PC-3 (cell line): ENCODE measurements at places on chromosomes 12 and 14.
A peak's percentile ranks its signal among the peaks of the same experiment; 100 is the strongest.

- DNase-seq: peak; percentile 79
- H3K4me3 ChIP-seq: no peak overlapping the region
- H3K27ac ChIP-seq: 0 out of 2 replicates have a peak overlapping the region, but pooled peaks have one; percentile 6
- no peaks in the 10 kb centered on the region for H3K27me3 ChIP-seq
Measured at GRCh38 chr12:93982771-93983315, 165.5 kb upstream of the PLXNC1 start.

GRCh38 chr12:132477703-132478432, 12.1 kb upstream of the FBRSL1 start:
- 0 out of 2 replicates have a peak, but pooled peaks cover 3% of the 10 kb centered on the region for H3K27me3 ChIP-seq
- H3K36me3 ChIP-seq: no peaks in the 10 kb centered on the region
- H3K4me1 ChIP-seq: no peaks in the 10 kb centered on the region
- no peak for DNase-seq

DNA sequence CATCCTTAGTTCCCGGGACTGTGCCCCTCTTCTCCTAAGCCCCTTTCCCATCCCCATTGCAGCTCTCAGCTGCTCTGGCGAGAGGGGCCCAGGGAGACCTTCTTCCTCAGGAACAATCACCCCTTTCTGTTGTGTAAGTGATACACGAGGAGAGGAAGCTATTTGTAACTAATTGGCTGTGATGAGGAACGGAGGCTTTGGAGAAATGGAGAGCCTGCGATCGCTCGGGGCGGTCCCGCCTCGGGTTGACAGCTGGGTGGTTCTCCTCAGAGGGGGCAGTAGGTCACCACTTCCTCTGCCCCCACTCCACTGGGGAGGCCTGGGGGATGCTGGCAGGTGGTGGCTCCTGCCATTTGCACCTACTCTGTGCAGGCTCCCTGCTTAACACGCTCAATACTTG, 6.6 kb upstream of the PGF start:
- H3K4me1 ChIP-seq: peaks cover 25% of the 10 kb centered on the region
- H3K4me3 ChIP-seq: no peak overlapping the region
- H3K27me3 ChIP-seq: no peaks in the 10 kb centered on the region

GRCh38 chr12:16449459-16449858, 102.0 kb downstream of the MGST1 start:
- H3K27ac ChIP-seq: no peak overlapping the region
- H3K36me3 ChIP-seq: no peaks in the 10 kb centered on the region
- H3K4me1 ChIP-seq: no peaks in the 10 kb centered on the region
- DNase-seq: no peak
- H3K4me3 ChIP-seq: no peak overlapping the region

DNA sequence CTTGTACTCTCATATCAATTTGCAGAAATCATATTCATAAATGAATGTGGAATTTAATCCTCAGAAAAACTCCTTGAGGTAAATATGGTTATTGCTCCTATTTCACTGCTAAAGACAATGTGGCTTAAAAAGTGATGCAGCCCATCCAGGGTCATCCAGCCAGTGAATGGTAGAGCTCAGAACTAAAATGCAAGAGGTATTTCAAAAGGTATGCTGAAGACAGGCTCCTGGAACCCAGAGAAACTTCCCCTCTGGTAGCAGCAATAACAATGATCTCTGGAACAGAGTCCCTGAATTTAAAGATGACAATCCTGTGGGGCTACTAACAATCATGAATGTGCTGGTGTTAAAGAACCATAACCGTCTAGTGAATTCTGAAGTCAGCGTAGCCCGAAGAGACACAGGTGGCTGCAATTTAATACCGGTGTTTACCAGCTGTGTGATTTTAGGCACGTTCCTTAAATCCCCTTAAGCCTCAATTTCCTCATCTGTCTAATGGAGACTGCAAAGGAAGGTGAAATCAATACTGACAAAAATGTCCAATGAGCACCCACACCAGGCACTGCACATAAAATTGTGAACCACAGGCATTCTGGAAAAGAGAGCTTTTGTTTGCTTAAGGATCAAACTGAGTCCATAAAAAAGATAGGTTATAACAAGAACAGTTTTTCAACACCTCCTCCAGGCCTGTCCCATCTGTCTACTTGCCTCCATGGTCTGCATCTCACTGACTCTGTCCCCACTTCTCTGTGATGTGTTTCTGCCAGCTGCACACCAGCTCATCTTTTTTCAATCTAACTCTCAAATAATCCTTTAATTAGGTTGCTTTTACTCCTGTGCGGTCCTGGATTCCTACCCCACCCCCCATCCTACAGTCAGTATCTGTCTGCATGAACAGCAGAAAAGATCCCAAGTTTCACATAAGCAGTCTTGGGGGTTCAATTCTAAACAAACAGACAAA, 10.5 kb downstream of the TM7SF3 start:
- no peaks in the 10 kb centered on the region for H3K36me3 ChIP-seq
- DNase-seq: peak; percentile 40
- peaks cover 11% of the 10 kb centered on the region for H3K4me1 ChIP-seq
- H3K4me3 ChIP-seq: no peak overlapping the region
- H3K27me3 ChIP-seq: no peaks in the 10 kb centered on the region

GRCh38 chr12:121860257-121860656, 1.6 kb upstream of the HPD start:
- peaks cover 18% of the 10 kb centered on the region for H3K4me1 ChIP-seq
- no peak overlapping the region for H3K4me3 ChIP-seq
- H3K27ac ChIP-seq: no peak overlapping the region
- H3K27me3 ChIP-seq: no peaks in the 10 kb centered on the region
- no peaks in the 10 kb centered on the region for H3K36me3 ChIP-seq

DNA sequence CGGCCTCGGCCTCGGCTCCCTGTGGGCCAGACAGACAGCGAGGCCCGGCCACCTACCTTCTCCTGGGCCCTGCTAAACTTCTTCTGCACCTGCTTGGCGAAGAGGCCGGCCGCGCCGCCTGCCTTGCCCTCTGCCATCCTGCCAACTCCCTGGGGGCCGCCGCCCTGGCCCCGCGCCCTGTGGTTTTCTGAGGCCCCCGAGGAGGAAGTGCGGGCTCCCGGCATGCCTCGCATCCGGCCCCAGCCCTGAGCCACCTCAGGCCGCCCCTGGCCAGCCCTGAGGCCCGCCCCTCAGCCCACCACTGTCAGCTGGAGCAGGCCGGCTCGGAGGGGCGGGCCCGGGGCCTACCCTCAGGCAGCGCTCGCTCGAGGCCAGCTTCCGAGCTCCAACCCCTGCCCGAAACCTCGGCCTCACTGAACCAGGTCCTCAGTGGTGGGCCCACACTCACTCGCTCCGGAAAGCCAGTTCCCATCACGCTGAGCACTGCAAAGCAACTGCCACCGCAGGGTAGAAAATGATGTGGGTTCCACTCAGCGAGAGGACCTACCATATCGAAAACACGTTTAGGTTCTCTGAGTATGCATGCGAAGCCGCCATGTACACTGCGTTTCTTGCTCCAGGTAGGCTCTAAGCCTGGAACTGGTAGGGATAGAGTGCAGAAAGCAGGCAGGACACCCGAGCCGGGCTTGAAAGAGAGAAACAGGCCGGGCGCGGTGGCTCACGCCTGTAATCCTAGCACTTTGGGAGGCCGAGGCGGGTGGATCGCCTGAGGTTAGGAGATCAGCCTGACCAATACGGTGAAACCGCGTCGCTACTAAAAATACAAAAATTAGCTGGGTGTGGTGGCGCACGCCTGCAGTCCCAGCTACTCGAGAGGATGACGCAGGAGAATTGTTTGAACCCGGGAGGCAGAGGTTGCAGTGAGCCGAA, at the start of gene BIN2:
BIN2 (minus strand) TSS at position 209 of the 930 bp plus-strand sequence; CDS start at position 137, 72 bp downstream.
- H3K27ac ChIP-seq: no peak within 1 kb of the TSS
- DNase-seq: no peak
- H3K4me1 ChIP-seq: peaks cover 8% of the 10 kb centered on the region; the same call in 1 of the 2 replicates
- H3K4me3 ChIP-seq: no peak within 1 kb of the TSS

DNA sequence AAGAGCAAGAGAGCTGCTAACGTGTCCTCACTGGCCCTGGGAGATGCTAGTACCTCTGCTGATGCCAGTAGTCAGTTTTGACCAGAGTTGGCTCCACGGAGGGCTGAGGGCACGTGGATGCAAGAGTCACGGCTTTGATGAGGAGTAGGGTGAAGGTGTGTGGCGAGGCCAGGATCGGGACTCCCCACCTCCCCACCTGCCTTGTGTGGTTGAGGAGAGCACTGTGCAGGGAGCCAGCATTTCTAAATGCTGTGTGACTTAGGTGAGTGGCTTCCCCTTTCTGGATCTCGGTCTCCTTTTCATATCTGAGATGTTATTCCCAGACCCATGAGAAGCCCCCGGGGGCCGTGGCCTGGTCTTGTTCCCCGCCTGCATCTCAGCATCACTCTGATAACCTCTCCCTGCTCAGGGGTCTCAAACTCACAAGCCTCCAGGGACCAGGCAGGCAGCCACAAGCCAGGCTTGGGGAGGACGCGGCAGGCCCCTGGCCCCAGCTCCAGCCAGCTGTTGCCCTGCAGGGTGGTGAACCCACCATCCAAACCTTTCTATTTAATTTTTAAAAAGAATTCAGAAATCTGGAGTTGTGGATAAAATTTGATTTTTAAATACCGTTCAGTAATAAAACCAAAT, 32.1 kb downstream of the MVK start:
- H3K27me3 ChIP-seq: no peaks in the 10 kb centered on the region
- no peak overlapping the region for H3K27ac ChIP-seq
- H3K4me1 ChIP-seq: no peaks in the 10 kb centered on the region
- H3K36me3 ChIP-seq: no peaks in the 10 kb centered on the region
- no peak overlapping the region for H3K4me3 ChIP-seq

- no peak overlapping the region for H3K4me3 ChIP-seq
- DNase-seq: no peak
- H3K4me1 ChIP-seq: peaks cover 22% of the 10 kb centered on the region
- no peaks in the 10 kb centered on the region for H3K36me3 ChIP-seq
- H3K27ac ChIP-seq: no peak overlapping the region
Measured at GRCh38 chr12:91616416-91616815, 433.8 kb upstream of the DCN start.

- no peak overlapping the region for H3K27ac ChIP-seq
- H3K4me3 ChIP-seq: no peak overlapping the region
- DNase-seq: no peak
- no peaks in the 10 kb centered on the region for H3K4me1 ChIP-seq
- H3K36me3 ChIP-seq: no peaks in the 10 kb centered on the region
Measured at GRCh38 chr12:124289634-124290600, 5.0 kb upstream of the RFLNA start.

- peak overlapping the region; percentile 74 for H3K27ac ChIP-seq
- no peaks in the 10 kb centered on the region for H3K27me3 ChIP-seq
- peak; percentile 37 for DNase-seq
- H3K4me1 ChIP-seq: peaks cover 25% of the 10 kb centered on the region
- no peak overlapping the region for H3K4me3 ChIP-seq
- no peaks in the 10 kb centered on the region for H3K36me3 ChIP-seq
Measured at GRCh38 chr12:116404913-116405611, 127.6 kb upstream of the MED13L start.

DNA sequence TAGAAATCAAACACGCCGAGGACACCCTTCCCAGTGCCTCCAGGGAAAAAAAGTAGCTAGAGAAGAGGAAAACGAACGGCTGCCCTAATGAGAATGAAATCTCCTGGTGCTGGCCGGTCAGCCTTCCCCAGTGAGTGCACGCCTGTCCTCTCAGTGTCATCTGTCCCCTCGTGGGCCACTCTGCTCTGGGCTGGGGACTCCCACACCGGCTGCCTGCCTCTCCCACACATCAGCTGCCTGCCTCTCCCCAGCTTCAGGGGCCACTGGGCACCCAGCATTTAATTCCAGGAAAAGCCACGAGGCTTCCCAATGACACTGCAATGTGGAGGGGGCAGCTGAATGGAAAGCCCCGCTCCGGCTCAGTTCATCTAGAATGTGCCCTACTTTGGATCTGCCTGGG, 59.0 kb downstream of the CCDC85C start:
- no peak overlapping the region for H3K4me3 ChIP-seq
- H3K36me3 ChIP-seq: no peaks in the 10 kb centered on the region
- H3K4me1 ChIP-seq: peaks cover 11% of the 10 kb centered on the region
- no peak overlapping the region for H3K27ac ChIP-seq
- no peaks in the 10 kb centered on the region for H3K27me3 ChIP-seq

DNA sequence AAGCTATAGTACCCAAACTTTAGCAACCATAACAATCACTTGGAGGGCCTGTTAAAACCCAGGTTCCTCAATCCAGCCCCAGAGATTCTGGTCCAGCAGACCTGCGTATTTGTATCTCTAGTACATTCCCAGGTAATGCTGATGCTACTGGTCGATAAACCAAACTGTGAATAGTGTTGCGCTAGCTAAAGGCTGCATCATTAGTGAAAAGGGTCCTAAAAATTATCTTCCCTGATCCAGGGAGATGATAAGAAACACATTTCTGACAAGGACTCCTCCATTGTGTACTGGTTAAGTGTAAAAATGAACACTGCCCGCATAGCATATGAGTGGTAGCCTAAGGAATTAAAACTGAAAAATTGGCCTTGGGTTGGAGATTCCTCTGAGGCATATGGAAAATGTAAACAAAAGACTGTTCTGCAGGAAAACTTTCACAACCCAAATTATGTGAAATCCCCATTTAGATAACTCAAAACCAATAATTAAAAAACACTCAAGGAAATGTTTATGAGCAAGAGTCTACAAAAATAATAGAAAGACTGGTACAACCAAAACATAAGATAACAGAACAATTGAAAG, 322.7 kb downstream of the CEP128 start:
- no peak overlapping the region for H3K27ac ChIP-seq
- H3K36me3 ChIP-seq: no peaks in the 10 kb centered on the region
- H3K27me3 ChIP-seq: no peaks in the 10 kb centered on the region

DNA sequence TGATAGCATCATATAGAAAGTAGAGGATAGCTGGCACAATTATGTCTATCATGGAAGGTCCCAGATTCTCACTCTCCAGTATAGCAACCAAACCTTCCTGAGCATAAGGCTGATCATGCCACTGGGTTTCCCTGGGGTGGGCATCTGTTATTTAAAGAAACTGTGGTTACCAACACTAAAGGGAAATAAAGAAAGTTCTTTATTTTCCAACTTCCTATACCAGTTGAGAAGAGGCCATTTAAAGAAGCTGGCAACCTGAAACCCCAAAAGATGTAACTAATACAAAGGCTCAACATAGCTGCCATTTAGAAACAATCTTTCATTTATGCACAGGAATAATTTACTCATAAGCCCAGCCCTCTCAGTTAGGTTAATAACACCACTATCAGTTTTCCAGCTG, 3.1 kb downstream of the BCAT1 start:
- DNase-seq: no peak
- no peak overlapping the region for H3K27ac ChIP-seq
- H3K27me3 ChIP-seq: peaks cover 36% of the 10 kb centered on the region
- H3K36me3 ChIP-seq: no peaks in the 10 kb centered on the region

- H3K4me3 ChIP-seq: peak overlapping the region; percentile 92; the same call in 1 of the 2 replicates
- H3K27me3 ChIP-seq: no peaks in the 10 kb centered on the region
- peak; percentile 49 for DNase-seq
- H3K36me3 ChIP-seq: peaks cover 24% of the 10 kb centered on the region
- H3K4me1 ChIP-seq: peaks cover 41% of the 10 kb centered on the region
- H3K27ac ChIP-seq: peak overlapping the region; percentile 29
Measured at GRCh38 chr12:119669744-119670472, 2.0 kb downstream of the PRKAB1 start.
